Thoracic aorta (tissue), 2 donors: ENCODE measurements at places on chromosomes 3 and 15.

GRCh38 chr3:188465311-188465710 lies 311.4 kb downstream of the LPP start:
- DNase-seq = no peak

GRCh38 chr3:154522036-154522602 lies 92.1 kb upstream of the GPR149 start:
- no peak for DNase-seq

GRCh38 chr3:75089841-75090240 lies 475.4 kb upstream of the CNTN3 start:
- DNase-seq = no peak

- no peak for DNase-seq
Measured at GRCh38 chr3:101936419-101937356, 87.4 kb downstream of the NFKBIZ start.

DNA sequence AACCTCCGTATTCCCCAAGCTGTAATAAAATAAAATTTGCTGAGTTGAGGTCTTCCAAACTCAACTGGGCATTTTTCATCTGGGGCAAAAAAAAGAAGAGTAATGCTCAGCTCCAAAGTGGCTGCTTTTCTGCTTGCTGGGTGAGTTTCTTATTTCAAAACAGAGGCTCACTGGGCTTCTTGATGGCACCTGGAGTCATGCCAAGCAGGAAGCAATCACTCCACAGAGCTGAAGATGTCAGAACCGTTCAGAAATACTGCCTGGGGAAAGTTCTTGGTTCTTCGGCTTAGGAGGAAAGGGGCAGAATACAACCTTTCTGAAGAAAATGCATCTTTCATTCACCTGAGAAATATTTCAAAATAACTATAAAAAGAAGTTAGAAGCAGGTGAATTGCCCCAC lies 4.1 kb downstream of the CCR9 start:
- no peak for DNase-seq

GRCh38 chr3:39065197-39065596 lies 13.4 kb downstream of the WDR48 start:
- DNase-seq = no peak

GRCh38 chr3:183028416-183028815 lies 48.1 kb upstream of the DCUN1D1 start:
- DNase-seq = no peak

DNA sequence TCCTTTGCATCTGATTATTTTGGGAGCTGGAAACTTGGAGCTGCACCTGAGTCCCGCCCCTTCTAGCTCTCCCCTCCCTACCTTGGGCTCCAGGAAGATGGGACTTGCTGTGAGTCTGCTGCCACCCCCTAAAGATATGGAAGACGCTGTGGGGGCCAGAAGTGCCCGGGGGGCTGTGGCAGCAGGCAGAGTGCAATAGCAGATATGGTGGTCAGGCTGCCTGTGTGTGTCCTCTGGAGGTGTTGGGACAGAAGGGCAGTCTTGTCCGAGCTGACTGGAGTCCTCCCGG lies 485 bp downstream of the PAK6 start:
- no peak for DNase-seq

GRCh38 chr3:136914739-136915138 lies 43.0 kb upstream of the IL20RB start:
- no peak for DNase-seq

GRCh38 chr3:57557085-57557537 lies 1.0 kb downstream of the PDE12 start:
- no peak for DNase-seq

- no peak for DNase-seq
Measured at GRCh38 chr3:83224101-83224868, 1462.8 kb upstream of the GBE1 start.

GRCh38 chr3:183517607-183518006 lies 37.9 kb downstream of the KLHL6 start:
- no peak for DNase-seq

DNA sequence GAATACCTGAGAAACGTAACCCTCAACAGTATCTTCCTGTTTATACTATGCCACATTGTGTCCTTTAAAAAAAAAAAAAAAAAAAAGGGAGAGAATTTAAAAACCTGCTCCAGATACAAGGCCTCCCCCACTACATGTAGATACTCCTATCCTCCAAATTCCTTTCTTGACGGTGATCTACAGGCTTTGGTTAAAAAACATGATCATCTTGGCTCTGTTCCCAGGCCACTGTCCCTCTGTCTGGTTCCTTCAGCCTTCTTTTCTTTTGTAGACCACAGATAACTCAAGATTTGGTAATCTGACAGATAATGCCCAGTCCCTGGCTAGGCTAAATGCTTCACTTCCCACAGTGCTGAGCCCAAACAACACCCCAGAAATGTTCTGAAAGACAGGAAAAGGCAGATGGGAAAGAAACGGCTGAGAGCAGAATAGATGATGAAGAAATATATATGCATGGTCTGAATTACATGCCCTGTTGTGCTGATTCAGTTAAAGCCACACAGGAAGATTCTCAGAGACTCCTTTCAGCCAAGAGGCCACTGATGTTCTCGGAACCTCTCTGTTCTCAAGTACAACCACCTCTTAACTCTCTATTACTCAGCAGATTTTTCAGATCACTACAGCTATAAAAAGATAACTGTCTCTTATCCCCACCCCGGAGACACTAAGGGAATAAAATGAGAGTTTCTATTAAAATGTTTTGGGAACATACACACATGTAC lies 48.3 kb downstream of the NPTN start:
- no peak for DNase-seq

DNA sequence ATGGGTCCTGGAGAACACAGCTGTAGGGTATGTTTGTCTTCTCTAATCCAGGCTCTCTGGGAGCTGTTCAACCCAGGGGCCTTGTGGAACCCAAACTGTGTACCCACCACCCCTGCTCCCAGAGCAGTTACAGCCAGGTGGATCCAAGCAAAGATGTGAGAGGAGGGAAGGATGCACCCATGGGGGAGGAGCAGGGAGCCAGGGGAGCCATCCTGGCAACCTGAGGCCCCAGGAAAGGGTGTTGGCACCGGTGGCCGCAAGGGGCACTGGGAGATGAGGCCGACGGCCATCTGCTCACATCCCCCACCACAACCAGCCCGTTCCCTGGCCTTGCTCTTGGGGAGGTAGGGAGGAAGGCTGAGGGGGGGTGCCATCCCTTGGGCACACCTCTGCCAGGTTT lies 43.2 kb downstream of the CMTM6 start:
- no peak for DNase-seq

DNA sequence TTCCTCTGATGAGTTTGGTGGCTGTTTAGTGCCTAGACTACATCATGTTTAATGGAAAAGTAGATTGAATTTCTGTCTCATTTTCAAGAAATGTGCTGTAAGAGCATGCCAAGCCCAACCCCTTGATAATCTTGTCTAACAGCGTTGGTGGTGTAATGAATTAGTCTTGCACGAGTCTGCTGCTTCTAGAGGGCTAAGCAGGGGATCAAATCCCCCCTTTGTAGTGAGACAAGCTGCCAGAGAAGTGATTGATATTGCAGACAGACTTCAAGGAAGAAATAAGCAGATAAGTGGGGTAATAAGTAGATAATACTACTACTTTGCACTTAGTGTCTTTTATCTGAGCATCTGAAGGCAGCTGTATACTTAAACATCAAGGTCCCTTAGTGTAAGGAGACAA lies 141.4 kb downstream of the TP63 start:
- no peak for DNase-seq

DNA sequence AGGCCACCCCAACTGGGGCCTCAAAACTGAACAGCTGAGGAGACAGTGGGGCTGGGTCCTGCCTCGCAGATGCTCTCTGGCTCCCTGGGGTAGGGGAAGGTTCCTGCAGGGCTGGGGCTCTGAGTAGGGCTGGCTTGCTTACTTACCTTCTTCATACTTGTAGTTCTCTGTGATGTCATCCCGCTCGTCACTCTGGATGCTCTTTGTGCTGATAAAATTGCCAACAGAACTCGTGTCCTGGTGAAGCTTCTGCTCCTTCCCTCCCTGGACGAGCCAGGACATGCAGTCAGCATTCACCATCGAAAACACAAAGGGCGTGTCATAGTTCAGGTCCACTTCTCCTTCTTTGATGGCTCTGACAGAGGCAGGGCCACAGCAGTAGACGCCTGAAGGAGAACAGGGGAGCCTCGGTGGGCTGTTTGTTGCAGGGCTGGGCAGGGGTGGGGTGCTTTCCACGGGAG lies 17.9 kb upstream of the EPB42 start:
- no peak for DNase-seq

GRCh38 chr3:155778462-155778861 lies 27.6 kb downstream of the C3orf33 start:
- DNase-seq = no peak

DNA sequence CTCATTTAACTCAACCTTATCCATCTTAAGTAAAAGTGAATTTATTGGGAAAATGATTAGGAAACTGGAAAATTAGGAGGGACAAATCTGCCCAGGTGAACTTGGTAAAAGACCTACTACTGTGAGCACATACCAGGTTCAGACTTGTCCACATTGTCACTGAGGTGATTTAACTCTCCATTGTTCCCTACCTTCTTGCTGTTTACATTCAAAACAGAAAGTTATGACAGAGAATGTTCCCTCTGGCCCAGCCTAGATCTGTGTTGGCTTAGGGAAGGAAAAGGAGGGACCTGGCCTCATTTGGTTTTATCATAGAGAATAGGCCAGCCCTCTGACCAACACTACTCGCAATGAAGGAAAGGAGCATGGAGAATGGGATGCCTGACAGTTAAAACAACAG lies 117.6 kb downstream of the SATB1 start:
- DNase-seq = no peak

DNA sequence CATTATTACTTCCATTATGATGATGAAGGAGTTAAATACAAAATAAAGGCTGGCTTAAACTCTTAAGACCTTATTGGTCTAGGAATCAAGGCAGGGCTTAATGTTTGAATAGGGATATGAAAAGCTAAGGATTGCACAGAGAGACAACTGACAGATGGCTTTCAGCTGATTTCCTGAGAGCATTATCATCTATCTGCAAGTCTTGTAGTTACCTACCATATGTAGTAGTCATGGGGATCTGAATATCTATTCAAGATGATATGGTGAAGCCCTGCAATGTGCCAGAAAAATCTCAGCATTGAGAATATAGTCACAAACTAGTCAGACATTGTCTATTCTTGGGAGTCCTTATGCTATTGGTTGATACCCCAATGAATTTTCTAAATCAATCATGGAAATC lies 47.5 kb upstream of the CHMP2B start:
- DNase-seq = no peak

- no peak for DNase-seq
Measured at GRCh38 chr3:157294953-157295352, 135.0 kb upstream of the CCNL1 start.

- DNase-seq = no peak
Measured at GRCh38 chr3:141383555-141384129, 15.3 kb downstream of the ZBTB38 start.

DNA sequence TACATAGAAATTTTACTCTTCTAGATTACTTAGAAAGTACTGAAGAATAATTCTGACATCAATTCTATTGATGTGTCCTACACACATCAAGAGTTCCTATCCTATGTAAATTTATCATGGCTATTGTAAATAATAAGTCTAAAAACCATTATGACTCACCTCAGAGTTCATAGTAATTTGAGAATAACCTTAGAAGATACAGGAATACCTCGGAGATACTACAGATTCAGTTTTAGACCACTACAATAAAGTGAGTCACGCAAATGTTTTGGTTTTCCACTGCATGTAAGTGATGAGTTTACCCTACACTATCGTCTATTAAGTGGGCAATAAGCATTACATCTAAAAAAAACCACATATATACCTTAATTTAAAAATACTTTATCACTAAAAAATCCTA lies 74.8 kb downstream of the NR1I2 start:
- no peak for DNase-seq

DNA sequence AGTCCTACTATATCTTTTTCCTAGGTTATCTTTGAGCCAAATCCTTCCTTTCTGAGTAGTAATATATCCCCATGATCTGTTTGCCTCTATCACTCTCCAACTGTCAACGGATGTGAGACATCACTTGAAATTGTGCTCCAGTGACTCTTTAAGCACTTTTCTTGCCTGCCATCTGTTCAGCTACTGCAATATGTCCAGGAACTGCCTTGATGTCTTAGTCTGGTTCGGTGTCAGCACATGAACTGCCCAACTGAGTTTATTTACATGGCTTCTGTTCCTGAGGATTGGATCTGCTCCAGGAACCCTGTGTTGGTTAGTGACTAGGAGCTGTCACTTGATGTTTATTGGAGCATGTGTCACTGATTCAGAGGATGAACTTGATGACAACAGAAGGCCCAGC lies 116.5 kb downstream of the SLC9A9 start:
- DNase-seq = no peak
